Endothelial cell (in vitro differentiated cells): ENCODE measurements at places on chromosomes 5 and 9.

- H3K27ac ChIP-seq: no peak overlapping the region
- no peaks in the 10 kb centered on the region for H3K36me3 ChIP-seq
- H3K4me1 ChIP-seq: no peaks in the 10 kb centered on the region
- no peak overlapping the region for H3K4me3 ChIP-seq
- no peak for DNase-seq
These were observed 23.7 kb downstream of the NAIF1 start for GRCh38 chr9:128043467-128043868.

GRCh38 chr5:149656576-149657182, 73.4 kb upstream of the PPARGC1B start:
- peak; percentile 76 for DNase-seq
- H3K36me3 ChIP-seq: peaks cover 9% of the 10 kb centered on the region
- H3K27ac ChIP-seq: peak overlapping the region; percentile 55
- H3K27me3 ChIP-seq: peaks cover 2% of the 10 kb centered on the region

DNA sequence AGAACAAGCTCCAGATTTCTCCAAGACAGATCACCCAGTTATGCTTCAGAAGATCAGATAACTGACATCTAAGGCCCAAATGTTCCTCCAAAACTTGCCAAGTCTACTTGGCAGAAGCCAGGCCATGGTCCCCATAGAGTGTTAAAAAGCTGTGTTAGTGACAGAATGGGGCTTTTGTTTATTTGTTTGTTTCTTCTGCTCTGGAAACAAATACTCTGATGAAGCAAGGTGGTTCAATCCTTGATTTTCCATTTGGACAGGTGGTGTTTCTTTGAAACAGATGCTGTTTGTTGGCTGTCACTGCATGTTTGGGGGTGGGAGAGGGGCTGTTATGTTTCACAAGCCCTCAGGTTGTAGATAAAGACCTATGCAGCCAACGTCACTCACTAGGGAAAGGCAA, 264.0 kb downstream of the FAM114A2 start:
- H3K27ac ChIP-seq: no peak overlapping the region
- peaks cover 2% of the 10 kb centered on the region for H3K27me3 ChIP-seq
- H3K36me3 ChIP-seq: peaks cover 14% of the 10 kb centered on the region
- DNase-seq: no peak
- H3K4me1 ChIP-seq: peaks cover 4% of the 10 kb centered on the region

DNA sequence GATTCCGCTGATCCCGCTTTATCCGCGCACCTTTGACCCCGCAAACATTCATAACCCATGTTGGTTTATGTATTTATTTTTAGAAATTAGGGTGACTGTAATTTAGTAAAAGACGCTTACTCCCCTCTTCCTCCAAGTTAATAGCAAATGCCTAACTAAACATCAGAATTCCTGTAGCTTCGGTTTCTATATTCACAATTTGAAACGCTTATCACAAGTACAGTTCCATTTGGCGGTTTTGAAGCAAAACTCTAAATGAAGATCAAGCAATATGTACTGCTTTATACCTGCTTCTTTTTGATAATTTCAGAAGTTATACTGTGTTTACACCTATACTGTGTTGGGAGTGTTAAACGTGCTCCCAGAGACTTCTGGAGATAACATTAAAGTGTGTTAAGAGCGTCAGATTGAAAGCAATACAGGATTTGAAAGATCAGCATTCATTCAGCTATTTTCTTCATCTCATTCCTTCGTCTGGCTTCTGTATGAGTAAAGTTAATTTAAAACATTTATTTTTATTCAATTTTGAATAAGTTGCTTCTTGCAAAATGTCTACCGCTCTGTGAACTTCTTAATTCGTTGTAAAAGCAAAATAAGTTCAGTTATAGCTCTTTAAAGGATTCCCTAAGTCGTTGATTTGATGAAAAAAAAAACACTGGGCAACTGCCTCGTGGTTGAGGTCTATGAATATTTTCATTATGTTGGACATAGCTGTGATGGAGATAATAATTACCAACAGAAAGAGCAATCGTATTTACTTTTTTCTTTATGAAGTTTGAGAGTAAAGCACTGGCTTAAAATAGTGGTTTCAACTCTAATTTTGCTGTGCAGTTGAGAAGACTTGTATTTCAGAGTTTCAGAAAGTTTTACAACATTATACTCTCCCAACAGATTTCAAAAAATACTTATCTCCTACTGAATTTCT, 2.5 kb downstream of the PRDM6 start:
- no peak overlapping the region for H3K27ac ChIP-seq
- H3K4me1 ChIP-seq: peaks cover 40% of the 10 kb centered on the region
- H3K4me3 ChIP-seq: peak overlapping the region; percentile 79
- H3K36me3 ChIP-seq: peaks cover 12% of the 10 kb centered on the region
- peaks cover 38% of the 10 kb centered on the region for H3K27me3 ChIP-seq
- DNase-seq: no peak

GRCh38 chr5:135208903-135209721, 175.1 kb upstream of the PITX1 start:
- H3K4me1 ChIP-seq: no peaks in the 10 kb centered on the region
- peaks cover 3% of the 10 kb centered on the region for H3K27me3 ChIP-seq
- H3K27ac ChIP-seq: no peak overlapping the region
- no peak for DNase-seq
